ENCODE measurements at places on chromosomes 11 and 22.

DNA sequence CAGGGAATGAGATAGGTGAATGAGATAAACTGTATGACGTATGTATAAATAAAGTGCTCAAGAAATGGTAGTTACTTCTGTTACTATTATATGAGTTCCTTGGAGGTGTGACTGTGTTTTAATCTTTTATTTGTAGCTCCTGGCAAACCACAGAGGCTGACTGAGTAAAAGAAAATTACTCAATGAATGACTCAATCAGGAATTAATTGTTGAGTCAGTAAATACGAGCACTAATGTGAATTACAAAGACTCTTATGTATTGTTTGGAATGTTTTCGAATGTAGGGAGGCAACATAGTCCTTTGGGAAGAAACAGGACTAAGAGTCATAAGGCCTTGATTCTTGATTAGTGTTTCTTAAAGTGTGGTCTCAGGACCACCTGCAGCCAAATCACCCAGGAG lies 51.1 kb upstream of the BLID start:
- DNase-seq = no peak

DNA sequence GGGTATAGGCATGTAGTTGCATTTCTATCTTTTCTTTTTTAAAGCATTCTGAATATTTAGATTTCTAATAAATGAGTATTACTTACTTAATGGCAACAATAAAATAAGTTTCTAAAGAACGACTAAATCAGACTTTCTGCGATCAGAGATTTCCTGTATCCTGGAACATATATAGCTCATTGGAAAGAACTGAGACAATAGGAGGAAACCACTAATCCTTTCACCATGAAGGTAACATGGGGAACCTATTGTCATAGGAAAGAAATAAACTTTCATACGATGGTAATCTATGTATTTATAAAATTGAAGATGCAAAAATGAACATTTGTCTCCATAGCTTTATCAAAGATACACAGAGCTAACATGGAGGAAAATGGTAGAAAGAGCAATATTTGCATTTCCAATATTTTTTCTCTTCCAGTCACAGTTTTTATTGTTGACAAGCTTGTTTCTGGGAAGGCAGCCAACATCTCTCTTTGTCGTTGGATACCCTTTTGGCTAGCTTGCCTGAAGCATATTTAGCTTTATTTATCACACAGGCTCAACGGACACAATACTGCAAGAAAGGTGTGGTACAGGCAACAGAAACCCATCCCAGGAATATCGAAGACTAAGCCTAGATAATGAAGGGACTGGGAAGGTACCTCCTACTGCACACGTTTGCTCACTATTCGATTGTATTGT lies 293.3 kb upstream of the MPPED2 start:
- no peak for DNase-seq

DNA sequence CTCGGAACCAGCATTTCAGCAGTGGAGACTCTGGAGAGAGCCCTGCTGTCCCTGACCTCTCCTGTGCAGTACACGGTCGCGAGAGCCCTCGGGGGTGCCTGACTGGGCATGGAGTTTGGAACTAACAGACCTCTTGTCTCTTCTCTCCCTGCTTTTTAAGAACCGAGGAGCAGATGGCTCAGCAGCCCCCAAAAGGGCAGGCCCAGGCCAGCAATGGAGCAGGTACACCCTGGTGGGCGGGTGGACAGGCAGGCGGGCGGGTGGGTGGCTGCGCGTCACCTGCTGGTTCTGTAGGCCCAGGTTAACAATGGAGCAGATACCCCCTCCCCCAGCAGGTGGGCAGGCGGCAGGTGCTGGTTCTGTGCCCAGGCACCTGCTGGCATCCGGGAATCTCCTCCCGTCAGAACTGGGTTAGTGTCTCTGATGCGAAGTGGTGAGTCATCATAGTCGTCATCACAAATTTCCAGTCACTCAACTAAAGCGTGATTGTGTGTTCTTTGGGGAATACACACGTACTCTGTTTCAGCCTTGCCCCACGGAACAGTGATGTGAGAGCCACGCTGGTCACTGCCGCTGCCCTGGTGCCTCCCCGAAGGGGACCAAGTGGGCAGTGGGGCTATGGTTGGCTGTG lies 41.1 kb downstream of the GRAMD4 start:
- DNase-seq = no peak

DNA sequence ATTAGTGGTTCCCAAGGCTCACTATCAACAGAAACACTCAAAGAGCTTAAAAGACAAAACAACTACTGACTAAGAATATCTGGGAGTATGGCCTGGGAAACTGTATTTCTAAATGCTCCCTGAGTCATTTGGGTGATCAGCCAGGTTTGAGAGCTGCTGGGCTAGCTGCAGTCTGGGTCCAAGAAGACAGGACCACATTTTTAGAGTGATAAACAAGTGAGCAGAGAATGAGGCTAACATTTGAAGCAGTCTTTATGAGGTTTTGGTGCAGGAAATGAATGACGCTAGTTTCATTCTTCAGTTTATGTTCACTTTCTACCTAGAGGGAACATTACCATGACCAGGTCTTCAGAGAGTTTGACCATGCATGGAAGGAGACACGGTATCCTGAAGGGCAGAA lies 97.7 kb downstream of the TEAD1 start:
- no peak for DNase-seq

- DNase-seq = no peak
These were observed 13.9 kb upstream of the TH start for GRCh38 chr11:2185324-2186085.

- DNase-seq = no peak
These were observed 570.3 kb downstream of the MN1 start for GRCh38 chr22:27231266-27231665.

DNA sequence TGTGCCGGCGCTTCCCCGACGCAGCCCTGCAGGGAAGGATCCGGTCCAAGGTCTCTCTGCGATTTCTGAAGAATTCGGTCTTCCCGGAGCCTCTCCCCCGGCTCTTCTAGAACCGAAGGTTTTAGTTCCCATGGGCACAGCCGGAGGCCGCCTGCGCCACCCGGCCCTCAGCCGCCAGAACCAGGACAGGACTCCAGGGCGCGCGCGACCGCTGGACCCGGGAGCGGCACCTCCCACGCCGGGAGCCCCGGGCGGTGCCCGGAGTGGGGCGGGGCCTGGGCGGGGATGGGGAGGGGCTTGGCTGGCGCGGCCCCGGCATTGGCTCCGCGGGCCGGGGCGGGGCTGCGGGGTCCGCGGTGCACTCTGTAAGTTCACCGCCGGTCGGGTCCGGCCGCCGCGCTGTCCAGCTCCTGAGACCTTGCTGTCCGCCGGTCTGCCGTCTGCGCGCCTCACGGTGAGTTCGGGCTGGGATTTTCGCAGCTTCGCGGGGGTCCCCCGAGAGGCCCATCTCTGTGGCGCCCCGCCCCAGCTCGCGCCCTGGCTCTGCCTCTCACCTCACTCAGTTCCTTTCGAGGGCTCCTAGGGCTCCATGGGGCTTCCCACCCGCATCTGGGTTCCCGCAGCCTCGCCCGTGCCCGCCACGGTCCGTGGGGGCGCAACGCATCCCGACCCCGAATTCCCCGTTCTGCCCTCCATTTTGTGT lies at the start of gene CDC42EP2:
TSS of gene CDC42EP2 (plus strand) at position 366 of the 703 bp plus-strand sequence. CDS start 6,033 bp downstream, outside the sequence.
- DNase-seq = peak; percentile 66

DNA sequence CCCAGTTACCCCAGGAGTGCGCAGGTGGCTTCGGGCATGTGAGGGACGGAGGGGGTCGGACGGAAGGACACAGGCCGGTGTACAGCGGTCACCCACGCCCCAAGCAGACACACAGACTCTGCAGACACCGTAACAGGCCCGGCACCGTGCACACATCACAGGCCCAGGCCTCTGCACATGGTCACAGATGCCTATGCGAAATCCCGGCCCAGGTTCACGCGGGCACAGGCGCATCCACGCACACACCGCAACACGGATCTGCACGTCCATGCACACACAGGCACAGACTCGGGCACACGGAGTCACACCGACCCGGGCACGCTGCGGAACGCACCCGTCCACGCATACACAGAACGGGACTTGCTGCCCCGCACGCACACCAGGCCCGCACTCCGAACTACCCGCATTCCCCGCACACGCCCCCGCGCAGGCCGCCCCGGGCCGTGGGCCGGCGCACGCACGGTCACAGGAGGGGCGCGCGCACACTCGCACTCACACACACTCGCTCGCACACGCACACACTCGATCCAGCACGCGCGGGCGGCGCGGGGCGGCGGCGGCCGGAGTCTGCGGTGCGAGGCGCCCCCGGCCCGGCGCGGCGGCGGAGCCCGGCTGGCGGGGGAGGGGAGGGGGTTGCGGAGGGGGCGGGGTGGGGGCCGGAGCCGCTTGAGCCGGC lies at the start of gene MGAT3:
TSS of gene MGAT3 (plus strand) at position 491 of the 676 bp plus-strand sequence. CDS start 30,336 bp downstream, outside the sequence.
- no peak for DNase-seq

GRCh38 chr11:70071996-70072395 lies 6.1 kb upstream of the ANO1 start:
- no peak for DNase-seq

DNA sequence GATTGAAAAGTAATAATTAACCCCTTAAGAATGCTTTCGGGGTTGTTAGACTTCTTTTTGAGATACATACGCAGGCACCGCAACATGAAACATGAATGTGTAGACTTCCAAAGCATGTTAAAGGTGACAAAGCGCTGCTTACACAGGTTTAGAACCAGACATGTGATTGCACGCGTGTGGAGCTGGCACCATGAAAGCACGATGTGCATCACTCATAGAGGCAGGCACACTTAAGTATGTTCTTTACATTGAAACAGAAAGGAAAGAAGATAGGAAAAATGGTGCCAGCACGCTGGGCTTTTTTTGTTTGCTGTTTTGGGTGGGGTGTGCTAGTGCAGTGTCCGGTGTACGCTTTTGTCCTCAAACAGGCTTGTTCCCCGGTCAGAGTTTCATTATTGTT lies 83.6 kb upstream of the PPARA start:
- no peak for DNase-seq

GRCh38 chr11:96049426-96049825 lies 125.5 kb upstream of the MTMR2 start:
- DNase-seq = no peak

DNA sequence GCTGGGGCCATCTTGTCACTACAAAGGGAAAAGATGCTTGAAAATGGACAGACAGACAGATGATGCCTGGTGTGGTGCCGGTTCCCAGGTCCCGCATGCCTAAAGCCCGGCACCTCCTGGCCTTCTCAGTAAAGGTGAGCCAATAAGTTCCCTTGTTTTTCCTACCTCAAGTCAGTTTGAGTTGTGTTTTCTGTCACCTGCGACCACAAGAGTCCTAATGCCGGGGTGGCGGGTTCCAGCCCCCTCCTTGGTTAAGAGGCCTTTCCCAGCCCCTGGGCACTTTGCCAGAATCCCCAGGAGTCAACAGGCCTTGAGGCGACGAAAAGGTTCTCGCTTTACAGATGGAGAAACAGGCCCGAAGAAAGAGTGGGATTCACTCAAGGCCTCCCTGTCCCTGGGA lies 9.0 kb downstream of the FGF19 start:
- DNase-seq = no peak

DNA sequence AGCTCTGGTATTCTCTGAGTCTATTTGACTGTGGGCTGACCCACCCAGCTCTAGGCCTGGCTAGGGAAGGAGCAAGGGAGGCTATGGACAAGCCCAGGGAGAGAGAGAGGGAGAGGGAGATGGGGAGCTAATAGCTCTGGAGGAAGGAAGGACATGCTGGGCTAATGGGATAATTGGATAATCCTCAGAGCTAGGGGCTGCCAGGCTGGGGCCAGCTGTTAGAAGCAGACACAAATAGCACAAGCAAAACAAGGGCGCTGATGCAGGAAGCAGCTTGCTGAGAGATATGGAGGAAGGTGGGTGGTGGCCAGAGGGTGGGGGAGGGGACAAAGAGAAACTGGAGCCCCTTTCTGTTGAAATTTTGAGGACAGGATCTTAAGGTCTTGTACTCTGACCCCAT lies 23.2 kb downstream of the ADORA2A start:
- DNase-seq = no peak

- DNase-seq = no peak
These were observed 11.7 kb downstream of the PARVA start for GRCh38 chr11:12388939-12389670.

DNA sequence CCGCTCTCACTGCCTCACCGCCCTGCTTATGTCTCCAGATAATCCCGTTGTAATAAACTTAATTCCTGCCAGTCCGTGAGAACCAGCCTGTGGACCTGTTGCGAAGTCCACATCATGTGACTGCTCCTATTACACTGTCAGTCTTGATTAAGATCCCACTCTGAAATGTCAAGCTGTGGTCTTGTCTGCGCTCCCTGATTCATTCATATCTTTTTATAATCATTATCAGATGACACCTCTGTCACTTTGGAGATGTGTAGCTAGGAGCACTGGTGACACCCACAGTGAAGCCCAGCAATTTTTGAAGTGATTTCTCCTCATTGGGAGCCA lies 377.3 kb downstream of the TBC1D22A start:
- DNase-seq = no peak

- no peak for DNase-seq
These were observed 24.9 kb upstream of the CBX7 start for GRCh38 chr22:39177456-39177775.

GRCh38 chr11:1648653-1649420 lies 19.3 kb downstream of the KRTAP5-5 start:
- no peak for DNase-seq

GRCh38 chr22:26783885-26784284 lies 126.5 kb downstream of the MIAT start:
- no peak for DNase-seq

GRCh38 chr11:37506531-37506930 lies 908.5 kb upstream of the RAG2 start:
- no peak for DNase-seq

DNA sequence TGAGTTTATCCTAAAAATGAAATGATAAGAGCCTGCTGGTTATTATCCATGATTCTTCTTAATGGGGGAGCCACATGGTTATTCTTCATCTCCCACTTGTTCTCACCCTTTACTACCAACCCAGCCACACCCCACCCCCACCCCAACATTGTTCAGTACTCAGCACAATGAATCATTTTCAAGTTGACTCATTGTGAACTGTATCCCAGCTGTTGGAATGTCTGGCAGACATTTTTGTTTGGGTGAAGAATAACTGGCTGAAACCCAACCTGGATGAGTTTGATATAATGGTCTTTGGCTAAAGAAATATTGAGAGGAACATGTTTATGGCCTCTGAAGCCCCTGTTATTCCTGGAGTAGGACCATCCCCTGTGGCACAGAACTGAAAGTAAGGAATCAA lies 136.2 kb downstream of the ELP4 start:
- no peak for DNase-seq

DNA sequence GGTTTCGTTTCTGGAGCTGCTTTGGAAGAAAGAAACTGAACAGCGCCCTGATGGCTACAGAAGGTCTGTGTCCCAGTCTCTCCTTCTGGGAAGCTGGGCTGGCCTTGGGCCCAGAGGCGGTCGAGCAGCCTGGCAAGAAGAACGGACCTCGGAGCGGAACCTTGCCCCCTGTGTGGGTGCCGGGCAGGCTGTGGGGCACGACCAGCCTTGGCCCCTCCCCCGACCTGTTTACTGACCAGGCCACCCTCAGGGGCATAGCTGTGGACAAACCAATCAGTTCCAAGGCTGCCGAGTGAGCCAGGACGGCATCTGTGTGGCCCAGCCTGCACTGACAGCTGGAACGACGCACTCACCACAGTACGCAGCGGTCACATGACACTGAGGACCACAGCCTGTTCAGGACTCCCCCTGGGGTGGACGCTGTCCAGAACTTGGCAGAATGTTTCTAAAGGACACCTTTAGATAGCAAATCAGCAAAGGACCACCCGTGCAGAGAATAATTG lies 7.2 kb downstream of the PIM3 start:
- peak; percentile 3 for DNase-seq

All from activated gamma-delta T cell treated with Interleukin-2 at 50 U/mL for 16 hours (primary cell).